ENCODE measurements at places on chromosomes 7 and 10. TPM values are rescaled to one million over a fixed set of nuclear protein-coding genes. Genes with fewer than 3 reads are reported as not detected.

The FMC1 gene
- total RNA-seq, result 7.3 TPM

The GPR37 gene
- 16.0 TPM for total RNA-seq

The DGKI gene
- 13.4 TPM for total RNA-seq

The DDC gene
- total RNA-seq, result not detected

The MET gene
- total RNA-seq, result 124 TPM

The TEX47 gene
- not detected for total RNA-seq
